ENCODE measurements at places on chromosomes 11 and 22.

DNA sequence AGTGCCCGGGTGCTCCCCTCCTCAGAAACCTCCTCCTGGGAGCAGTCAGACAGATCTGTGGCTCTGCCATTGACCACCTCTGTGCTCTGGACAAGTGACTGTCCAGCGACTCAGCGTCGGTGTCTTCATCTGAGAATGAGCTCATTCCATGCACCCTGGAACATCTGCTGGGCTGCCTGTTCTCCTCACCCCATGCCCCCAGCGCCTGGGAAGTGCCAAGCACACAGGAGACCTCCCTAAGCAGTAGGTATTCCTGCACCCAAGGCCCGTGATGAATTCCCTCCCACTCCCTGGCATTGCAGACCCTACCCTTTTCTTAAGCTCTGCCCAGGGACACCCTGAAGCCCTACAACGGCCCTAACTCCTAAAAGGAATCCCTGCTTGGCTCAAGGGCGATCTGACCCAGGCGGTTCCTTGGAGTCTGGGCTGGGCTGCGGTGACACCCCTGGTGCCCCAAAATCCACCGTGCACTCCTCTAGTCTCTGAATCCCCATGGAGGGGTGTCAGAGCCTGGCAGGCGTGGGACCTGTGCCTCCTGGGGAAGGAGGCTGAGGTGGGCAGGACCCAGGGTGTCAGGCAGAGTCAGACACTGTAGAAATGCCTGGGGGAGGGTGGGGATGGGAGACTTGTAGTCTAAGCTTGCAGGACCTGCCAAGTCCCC is 92.0 kb downstream of the CEP164 start:
- DNase-seq = peak; percentile 15

- DNase-seq = no peak
These were observed at the start of gene OOSP4B for GRCh38 chr11:60016881-60017280. Gene OOSP4B, plus strand, starts transcription at chr11:60017181.

DNA sequence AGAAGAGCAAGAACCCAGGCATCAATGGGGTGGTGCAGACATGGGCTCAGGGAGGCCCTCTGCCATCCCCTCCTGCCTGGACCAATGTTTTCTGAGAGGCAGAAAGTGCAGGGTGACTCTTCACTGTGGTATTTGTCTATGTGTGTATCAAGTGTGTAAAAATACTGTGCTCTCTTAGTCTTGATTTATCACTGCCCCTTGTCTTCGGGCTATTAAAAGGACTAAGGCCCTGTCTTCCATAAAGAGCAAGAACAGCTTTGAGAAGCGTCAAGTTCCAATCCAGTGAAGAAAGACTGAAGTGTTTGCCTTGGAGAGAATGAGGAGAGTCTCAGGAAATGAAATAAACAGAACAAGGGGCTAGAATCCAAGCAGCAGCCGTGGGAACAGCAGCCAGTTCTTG is 14.4 kb downstream of the PRSS23 start:
- no peak for DNase-seq

DNA sequence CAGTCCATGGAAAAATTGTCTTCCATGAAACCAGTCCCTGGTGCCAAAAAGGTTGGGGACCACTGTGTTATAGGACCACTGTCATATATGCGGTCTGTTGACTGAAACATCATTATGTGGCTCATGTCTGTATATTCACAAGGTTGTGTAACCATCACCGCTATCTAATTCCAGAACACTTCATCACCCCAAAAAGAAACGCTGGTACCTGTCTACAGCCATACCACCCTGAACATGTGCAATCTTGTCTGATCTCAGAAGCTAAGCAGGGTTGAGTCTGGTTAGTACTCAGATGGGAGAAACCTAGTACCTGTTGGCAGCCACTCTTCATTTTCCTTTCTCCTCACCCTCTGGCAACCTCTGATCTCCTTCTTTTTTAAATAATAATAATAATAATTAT is 12.9 kb upstream of the PIK3IP1 start:
- DNase-seq = no peak

DNA sequence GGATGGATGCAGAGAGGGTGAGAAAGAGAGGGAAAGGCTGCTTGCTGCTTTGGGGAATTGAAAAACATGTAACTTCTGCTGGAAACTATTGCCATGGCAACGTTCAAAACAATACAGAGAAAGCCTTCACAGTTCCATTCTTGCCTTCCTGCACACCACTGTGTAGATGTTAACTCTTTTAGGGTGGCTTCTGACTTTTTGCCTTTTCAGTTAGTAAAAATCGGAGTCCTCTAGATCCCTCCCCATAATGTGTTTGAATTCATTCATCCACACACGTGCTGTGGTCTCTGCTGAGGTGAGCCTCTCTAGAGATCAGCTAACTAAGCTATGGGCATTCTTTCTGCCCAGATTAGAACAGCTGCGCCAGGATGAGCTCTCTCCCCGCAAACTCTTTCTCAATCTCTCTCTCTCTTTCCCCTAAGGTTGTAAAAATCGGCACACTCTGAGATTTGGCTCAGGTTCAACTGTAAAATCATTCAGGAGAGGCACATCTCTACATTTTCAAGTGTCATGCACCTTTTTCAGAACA is 1178.3 kb downstream of the LRRC4C start:
- no peak for DNase-seq

GRCh38 chr22:20981787-20982562 is at the start of gene LZTR1:
Gene LZTR1, plus strand, starts transcription at chr22:20982297. Its CDS starts 75 bp downstream, at chr22:20982372.
- peak; percentile 53 for DNase-seq

- no peak for DNase-seq
These were observed 110.8 kb downstream of the KCNQ1OT1 start for GRCh38 chr11:2588809-2589537.

DNA sequence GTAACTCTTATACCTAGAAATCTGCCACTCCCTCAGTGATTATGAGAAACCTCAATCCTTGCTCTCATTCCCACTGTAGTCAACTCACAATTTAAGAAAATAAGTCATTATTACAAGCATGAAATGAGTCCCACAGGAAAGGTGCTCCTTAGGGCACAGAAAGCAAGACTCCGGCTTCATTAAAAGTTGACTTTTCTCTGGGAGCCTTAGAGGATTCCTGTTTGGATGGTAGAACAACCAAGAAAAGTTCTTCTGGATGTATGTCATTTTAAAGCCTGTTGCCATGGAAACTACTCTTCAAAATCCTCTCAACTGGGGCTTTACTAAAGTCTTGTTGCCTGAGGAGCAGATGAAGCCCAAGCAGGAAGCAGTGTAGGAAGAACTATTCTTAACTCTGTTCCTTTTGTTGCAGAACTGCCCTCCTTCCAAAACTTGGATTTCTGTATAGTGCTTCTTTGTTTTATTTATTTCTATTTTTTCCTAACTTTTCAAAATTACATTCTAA is at the start of gene OR8B8:
TSS of gene OR8B8 (minus strand) at position 51 of the 505 bp plus-strand sequence. CDS start 4,611 bp downstream, outside the sequence.
- no peak for DNase-seq

DNA sequence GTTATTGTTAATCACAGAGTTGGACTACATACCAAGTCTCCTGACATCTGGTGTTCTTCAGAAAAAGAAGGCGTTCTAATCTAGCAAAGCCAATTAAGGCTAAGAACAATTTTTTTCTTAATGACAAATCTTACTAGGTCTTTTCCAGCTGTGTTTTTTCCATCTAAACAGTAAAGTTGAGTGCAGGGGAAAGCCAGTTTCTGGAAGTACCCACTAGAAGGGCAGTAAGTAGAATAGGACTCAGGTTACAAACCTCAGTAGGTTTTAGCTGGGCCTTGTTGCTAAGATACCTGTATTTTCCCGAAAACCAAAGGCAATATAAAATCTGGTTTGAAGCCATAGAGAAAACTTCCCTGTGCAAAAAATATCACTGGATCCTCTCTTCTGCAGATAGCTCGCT is 351.9 kb downstream of the ETS1 start:
- DNase-seq = no peak

DNA sequence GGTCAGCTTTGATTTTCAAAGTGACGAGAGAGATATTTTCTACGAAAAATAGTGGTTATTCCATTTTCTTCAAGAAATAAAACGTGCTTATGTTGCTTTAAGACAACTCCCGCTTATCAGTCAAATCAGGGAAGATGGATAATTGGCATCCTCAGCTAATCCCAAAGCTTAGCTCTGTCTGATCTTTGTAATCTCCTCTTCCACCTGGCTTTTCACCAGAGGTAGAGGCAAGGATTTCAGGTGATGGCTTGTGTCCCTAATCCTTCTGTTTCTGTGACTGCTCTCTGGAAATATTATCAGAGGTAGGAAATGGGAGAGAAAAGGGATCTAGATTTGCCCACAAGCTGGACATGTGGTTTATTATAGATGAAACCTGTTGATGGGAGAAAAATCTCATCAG is 78.9 kb downstream of the DBX1 start:
- DNase-seq = no peak

- DNase-seq = no peak
These were observed 15.5 kb upstream of the RAC2 start for GRCh38 chr22:37259540-37260029.

GRCh38 chr11:67277231-67277961 is 11.1 kb downstream of the GRK2 start:
- peak; percentile 78 for DNase-seq

GRCh38 chr22:41197038-41197972 is 7.8 kb upstream of the L3MBTL2 start:
- DNase-seq = peak; percentile 73

- no peak for DNase-seq
These were observed 3.3 kb downstream of the CARD10 start for GRCh38 chr22:37515901-37516300.

DNA sequence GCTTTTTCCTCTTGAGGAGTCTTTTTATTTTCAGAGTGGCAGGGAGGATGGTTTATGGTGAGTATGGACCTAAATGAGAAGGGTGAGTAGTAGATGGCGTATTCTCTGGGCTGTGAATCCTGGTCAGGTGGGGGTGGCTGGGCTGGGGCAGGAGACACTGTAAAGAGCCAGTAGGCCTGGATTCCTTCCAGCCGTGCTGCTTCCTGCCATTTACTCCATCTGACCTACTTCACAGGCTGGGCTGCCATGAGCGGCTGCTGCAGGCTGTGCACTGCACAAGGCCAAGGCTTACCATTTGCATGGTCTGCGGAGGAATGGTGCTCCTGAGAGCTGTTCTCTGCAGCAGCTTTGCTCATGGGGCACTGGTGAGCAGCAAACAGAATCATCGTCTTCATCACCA is 297.6 kb downstream of the KIRREL3 start:
- DNase-seq = no peak

- no peak for DNase-seq
These were observed 34.0 kb downstream of the CWC15 start for GRCh38 chr11:94939346-94939745.

DNA sequence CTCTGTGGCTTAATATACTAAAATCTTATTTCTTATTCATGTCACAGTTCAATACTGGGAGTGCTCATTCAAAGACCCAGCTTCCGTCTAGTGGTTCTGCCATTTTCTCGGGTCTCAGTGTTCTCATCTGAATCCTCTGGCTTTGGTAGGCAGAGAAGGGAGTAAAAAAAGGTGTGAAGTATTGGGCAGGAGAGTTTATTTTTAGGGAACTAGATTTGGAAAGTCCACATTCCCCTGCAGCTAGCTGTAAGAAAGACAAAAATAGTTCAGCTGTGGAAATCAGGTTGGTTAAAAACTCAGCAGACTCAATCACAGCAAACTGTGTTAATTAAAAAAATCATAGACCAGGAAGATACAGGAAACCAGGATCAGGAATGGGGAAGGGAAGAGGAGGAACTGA is 4.1 kb upstream of the LYVE1 start:
- no peak for DNase-seq

GRCh38 chr11:128311742-128312719 is 275.3 kb downstream of the ETS1 start:
- DNase-seq = no peak

DNA sequence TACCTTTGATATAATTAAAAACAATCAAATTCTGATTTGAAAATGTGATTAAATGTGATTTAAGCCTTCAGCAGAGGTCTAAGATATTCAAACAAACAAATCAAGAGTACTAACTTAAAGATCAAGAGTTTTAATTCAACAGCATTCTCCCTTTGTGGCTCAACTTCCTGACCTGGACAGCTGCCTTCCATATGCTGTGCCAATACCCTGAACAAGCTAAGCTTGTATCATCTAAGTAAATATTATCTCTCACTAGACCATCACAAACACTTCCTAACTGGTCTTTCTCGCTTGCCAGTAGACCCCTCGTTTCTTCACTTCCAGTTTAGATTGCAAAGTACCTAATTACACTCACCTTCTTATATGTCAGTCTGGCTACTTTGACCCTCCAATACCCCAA is 35.9 kb upstream of the P4HA3 start:
- DNase-seq = no peak

- DNase-seq = no peak
These were observed 217.8 kb downstream of the KIRREL3 start for GRCh38 chr11:126782810-126783209.

GRCh38 chr22:40281717-40282116 is 64.6 kb upstream of the ADSL start:
- DNase-seq = no peak

- no peak for DNase-seq
These were observed 96.4 kb upstream of the AMOTL1 start for GRCh38 chr11:94671553-94672366.

DNA sequence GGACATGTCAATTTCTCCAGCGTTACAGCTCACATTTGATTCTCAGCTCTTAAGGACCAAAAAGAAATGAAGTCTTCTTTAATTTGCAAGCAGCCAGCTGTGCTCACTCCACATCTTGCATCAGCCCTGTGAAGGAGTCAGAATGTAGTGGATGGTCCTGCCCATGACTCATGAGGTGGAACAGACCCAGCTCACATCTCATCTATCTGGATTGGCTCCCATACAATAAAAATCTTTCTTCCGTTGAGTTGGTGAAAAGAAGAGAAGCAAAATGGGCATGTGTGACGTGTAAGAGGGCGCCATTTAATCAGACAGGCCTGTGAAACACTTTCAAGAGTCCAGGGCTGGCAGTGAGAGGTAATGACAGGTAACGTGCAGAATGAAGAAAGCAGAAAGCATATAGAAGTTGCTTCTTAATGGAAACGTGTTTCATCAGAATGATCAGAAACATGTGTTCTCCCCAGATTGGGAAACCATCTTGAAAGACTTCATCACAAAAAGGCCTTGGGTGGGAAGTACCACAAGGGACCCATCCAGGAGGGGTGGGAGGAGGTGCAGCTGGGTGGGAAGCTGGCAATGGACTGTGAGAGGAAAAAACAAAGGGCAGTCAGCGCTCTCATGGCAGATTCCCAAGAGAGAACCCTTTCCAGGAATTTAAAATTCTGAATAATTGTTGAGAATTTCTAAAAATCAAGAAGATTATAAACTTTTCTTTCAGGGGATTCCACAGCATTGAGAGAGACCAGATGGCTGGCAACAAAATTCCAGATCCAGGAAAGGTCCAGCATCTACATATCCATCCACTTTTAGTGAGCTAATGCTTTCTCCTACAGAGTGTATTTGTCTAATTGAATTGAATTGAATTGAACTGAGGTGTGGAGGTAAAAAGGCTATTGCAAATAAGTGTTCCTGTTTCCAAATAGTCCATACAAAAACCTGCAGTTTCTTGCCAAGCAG is 57.0 kb downstream of the ETS1 start:
- DNase-seq = no peak

GRCh38 chr11:104531075-104531474 is 367.1 kb upstream of the PDGFD start:
- no peak for DNase-seq

DNA sequence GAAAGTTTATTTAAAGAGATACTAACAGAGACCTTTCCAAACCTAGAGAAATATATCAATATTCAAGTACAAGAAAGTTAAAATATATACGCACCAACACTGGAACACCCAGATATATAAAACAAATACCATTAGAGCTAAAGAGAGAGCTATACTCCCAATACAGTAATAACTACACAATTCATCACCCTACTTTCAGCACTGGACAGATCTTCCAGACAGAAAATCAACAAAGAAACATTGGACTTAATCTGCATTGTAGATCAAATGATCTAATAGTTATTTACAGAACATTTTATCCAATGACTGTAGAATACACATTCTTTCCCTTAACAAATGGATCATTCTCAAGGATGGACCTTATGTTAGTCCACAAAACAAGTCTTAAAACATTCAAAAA is 311.9 kb downstream of the METTL15 start:
- DNase-seq = no peak

GRCh38 chr11:123580557-123581275 is 73.7 kb downstream of the SCN3B start:
- peak; percentile 45 for DNase-seq
